ENCODE measurements at places on chromosomes 1 and 21.

DNA sequence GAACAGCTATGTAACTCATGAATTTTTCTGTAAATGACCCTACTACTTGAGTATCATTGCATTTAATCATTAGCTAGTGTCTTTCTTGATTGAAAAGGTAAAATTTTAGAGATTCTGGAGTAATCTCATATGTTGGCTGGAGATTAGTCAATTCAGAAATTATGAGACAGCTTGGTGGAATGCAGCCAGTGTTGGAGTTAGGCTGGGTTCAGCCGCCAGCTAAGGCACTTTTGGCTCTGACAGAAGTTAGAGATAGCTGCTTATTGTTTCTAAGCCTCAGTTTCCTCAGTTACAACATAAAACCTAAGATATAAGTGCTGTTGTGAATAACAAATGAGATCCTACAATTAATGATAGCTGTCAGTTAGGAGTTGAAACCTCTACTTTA is 49.4 kb downstream of the TBCE start:
- DNase-seq, result no peak

DNA sequence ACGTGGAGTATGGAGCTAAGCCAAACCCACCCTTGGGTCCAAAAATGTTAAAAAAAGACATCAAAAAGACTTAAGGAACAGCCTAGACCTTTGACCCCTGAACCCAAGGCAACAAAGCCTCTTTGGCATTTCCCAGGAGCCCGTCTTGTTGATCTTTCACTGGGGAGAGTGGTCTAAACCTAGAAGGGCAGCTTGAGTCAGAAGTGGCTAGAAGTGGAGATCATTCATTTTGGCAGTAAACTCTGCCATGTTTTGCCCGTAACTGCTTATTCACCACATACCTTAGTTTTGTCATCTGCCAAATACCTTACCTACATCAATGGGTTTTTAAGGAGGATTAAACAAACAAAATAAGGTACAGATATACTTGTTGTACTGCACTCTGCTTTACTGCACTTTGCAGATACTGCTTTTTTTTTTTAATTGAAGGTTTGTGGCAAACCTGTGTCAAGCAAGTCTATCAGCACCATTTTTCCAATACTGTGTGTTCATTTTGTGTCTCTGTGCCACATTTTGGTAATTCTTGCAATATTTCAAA is 1.7 kb upstream of the CTSE start:
- no peak for DNase-seq

- no peak for DNase-seq
These were observed 41.7 kb downstream of the USP48 start for GRCh38 chr1:21741206-21741605.

DNA sequence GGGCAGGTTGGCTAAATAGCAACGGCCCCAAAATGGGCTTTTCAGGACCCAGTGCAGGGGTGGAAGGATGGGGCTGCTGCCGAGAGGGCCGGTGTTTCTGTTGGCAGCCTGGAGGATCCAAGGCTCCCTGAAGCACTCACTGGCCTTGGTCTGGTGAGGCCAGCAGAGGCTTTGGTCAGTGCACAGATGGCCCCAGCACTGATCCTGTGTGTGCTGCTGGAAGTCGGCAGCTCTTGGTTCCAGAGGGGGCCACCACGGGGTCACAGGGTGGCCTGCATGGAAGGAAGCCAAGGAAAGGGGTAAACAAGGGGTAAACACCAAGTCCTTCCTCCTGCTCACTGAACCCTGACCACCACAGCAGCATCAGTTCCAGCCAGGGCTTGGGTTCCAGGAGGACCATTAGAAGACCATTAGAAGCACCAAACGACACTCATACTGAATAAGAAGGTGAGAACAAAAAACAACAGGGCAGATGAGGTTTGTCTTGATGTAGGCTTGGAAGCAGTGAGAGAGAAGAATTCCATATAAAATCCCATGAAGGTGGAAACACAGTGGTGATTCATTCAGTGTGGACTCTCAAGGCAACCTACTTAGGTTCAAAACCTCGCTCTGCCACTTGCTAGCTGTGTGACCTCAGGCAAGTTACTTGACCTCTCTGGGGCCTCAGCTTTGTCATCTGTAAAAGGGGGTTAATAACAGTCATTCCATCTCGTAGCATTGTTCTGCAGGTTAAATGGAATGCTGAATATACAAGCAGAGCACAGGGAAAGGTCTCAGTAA is 184.5 kb downstream of the RUNX1 start:
- no peak for DNase-seq

GRCh38 chr1:44808938-44809917 is 905 bp downstream of the BTBD19 start:
- peak; percentile 70 for DNase-seq

DNA sequence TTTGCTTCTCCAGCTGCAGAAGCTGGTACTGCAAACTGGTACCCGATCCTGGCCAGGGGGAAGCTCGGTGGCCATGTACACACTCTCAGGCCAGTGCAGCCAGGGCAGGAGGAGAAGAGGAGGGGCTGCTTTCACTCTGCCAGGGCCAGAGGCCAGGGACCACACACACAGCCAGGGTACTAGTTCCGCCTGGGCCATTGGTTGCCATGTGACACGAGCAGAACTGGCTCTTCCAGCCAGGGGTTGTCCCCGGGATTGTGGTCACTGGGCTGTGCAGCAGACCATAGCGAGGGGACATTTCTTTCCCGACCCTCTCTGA is 3.7 kb upstream of the SHISAL2A start:
- no peak for DNase-seq

Measured in tibial artery (tissue), 4 donors.